Left renal cortex interstitium (tissue), 4 donors: ENCODE measurements at places on chromosomes 6 and 20.

DNA sequence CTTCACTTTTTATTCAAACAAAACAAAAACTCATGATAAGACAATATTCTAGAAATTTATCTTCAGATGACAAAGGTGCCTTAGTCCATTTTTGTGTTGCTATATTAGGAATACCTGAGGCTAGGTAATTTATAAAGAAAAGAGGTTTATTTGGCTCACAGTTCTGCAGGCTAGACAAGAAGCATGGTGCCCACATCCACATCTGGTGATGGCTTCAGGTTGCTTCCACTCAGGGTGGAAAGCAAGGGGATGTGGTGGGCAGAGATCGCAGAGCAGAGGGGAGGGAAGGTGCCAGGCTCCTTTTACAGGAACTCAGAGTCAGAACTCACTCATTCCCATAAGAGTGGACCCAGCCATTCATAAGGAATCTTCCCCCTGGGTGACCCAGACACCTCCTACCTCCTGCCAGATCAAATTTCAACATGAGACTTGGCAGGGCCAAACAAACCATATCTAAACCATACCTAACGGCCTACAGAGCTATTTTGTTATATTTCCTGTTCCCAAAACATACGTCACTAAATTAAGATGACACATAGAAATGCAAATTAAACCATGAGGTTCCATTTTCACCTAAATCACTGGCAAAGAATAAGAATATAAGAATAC is 26.4 kb downstream of the ABHD12 start:
- DNase-seq, result no peak

DNA sequence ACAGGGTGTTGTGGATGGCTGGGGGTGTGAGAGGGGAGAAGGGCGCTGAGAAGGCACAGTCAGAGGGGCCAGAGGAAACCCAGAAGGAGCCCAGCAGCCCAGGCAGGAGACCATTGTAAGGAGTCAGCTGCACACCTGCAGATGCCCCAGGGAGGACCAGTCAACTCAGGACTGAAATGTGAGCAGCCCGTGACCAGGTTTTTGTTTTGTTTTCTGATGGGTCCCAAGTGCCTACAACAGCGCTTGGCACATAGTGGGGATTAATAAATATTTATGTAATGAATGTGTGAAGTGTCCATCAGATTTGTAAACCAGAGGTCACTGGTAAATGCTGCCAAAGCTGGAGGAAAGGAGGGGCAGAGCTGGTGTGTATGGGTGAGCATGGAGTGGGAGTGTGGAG is 30.2 kb downstream of the TRAM2 start:
- no peak for DNase-seq

- no peak for DNase-seq
Measured at GRCh38 chr20:46040902-46041535, 12.0 kb downstream of the SLC12A5 start.

GRCh38 chr20:57598060-57598459 is 22.2 kb downstream of the ZBP1 start:
- DNase-seq, result no peak

GRCh38 chr6:35082046-35082732 is 59.0 kb downstream of the TCP11 start:
- no peak for DNase-seq
